Keratinocyte (primary cell): ENCODE measurements at places on chromosomes 12 and 14. TPM values are rescaled to one million over a fixed set of nuclear protein-coding genes. Genes with fewer than 3 reads are reported as not detected.
A peak's percentile ranks its signal among the peaks of the same experiment; 100 is the strongest.

GRCh38 chr12:117847371-117847770, 121.4 kb downstream of the KSR2 start:
- no peaks in the 10 kb centered on the region for H3K36me3 ChIP-seq
- peaks cover 11% of the 10 kb centered on the region for H3K27me3 ChIP-seq
- H3K27ac ChIP-seq: no peak overlapping the region
- no peaks in the 10 kb centered on the region for H3K4me1 ChIP-seq

DNA sequence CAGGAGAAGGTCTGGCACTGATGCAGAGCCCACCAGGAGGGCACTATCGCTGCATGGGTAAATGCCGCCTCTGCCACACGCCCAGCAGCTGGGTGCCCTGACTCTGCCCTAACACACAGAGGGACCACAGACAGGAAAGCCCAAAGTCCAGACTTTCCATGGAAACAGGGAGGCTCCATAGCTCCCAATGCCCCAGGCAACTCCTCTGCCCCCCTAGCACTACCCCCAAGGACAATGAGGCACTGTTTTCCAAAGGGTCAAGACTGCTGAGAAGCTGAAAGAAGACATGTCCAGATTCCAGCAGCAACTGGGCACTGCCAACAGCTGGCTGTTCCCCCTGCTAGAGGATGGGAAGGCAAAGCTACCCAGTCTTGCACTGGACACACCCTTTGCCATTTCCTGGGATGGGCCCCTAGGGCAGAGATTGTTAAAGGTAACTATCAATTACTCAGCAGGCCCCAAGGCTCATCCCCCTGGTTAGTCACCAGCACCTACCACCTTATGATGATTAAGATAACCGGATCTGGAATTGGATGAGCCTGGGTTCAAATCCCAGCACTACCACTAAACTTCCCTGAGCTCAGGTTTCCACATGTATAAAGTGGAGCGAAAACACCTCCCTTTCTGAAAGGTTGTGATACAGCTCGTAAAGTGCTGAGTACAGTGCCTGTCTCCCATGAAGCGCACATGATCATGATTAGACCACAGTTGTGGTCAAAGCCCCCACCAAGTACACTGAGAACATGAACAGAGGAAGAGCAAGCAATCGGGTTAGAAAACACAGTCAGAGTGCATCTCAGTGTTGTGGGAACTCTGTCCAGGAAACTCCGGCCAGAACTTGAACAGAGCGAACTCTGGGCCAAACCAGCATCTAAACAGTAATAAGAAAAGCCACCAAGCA, 3.3 kb downstream of the PXN start:
- DNase-seq: peak; percentile 96
- H3K27ac ChIP-seq: peak overlapping the region; percentile 92
- H3K36me3 ChIP-seq: peaks cover 16% of the 10 kb centered on the region
- H3K27me3 ChIP-seq: no peaks in the 10 kb centered on the region
- peaks cover 62% of the 10 kb centered on the region for H3K4me1 ChIP-seq

GRCh38 chr12:72716221-72716620, 444.1 kb downstream of the TRHDE start:
- no peak for DNase-seq
- H3K4me1 ChIP-seq: no peaks in the 10 kb centered on the region
- no peak overlapping the region for H3K27ac ChIP-seq

DNA sequence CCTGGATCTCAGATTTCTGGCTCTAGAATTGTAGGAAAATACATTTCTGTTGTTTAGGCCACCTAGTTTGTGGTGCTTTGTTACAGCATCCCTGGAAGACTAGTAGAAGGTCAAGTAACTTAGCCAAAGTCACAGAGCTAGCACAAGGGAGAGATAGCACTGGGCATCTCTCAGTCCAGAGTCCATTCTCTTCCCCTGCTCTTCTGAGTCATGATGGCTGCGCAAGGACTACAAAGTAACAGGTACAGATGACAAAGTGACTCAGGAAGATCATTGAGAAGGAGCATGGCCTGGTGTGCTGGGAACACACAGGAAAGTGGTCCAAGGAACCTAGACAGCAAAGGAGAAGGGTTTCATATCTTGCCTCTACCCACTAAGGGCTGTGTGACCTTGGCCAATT, 19.3 kb downstream of the SLC17A8 start:
- H3K27ac ChIP-seq: no peak overlapping the region
- no peaks in the 10 kb centered on the region for H3K4me1 ChIP-seq
- H3K36me3 ChIP-seq: no peaks in the 10 kb centered on the region
- no peak overlapping the region for H3K4me3 ChIP-seq

- no peak overlapping the region for H3K4me3 ChIP-seq
- no peak overlapping the region for H3K27ac ChIP-seq
- no peak for DNase-seq
- no peaks in the 10 kb centered on the region for H3K4me1 ChIP-seq
Observed at GRCh38 chr12:131613678-131614077, 97.2 kb upstream of the SFSWAP start.

GRCh38 chr12:110860833-110861296, 14.1 kb downstream of the CCDC63 start:
- no peaks in the 10 kb centered on the region for H3K36me3 ChIP-seq
- no peak overlapping the region for H3K27ac ChIP-seq
- no peak overlapping the region for H3K4me3 ChIP-seq
- DNase-seq: no peak
- no peaks in the 10 kb centered on the region for H3K4me1 ChIP-seq
- no peaks in the 10 kb centered on the region for H3K27me3 ChIP-seq

DNA sequence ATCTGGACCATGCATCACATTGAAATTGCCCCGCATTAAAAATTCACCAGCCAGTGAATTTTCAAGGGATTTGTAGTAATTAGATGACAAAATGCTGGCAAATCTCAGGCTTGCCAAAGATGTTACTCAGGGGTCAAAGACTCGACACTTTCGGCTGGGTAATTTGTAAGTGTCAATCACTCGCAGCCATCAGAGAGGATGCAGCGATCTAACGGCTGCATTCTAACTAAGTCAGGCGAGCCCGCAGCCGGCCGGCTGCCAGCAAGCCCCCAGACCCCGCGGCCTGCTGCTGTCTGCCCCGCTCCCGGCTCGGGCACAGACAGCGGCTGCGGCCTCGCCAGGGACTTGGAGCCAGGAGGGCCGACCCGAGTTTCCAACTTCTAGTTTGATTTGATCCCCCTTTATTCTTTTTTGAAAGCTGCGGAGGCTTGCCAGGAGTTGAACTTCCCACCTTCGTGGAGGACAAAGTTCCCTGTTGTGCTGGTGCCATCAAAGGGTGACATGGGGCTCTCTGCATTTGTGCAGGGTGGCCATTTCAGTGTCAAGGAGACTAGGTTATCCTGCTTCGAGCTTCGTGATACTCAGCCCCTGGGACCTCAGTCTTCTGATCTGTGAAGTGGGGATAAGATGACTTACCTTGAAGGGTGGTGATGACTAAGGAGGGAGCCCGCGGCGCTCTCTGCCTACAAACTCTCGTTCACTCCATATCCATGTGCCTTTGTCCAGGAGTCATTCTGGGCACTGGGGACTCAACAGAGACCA, 169.9 kb downstream of the RBM19 start:
- no peaks in the 10 kb centered on the region for H3K36me3 ChIP-seq
- H3K27me3 ChIP-seq: peaks cover 4% of the 10 kb centered on the region
- no peak for DNase-seq
- H3K4me3 ChIP-seq: no peak overlapping the region

GRCh38 chr12:51200806-51201205, 17.1 kb downstream of the POU6F1 start:
- H3K4me1 ChIP-seq: no peaks in the 10 kb centered on the region
- DNase-seq: no peak
- H3K27ac ChIP-seq: no peak overlapping the region
- H3K4me3 ChIP-seq: no peak overlapping the region

DNA sequence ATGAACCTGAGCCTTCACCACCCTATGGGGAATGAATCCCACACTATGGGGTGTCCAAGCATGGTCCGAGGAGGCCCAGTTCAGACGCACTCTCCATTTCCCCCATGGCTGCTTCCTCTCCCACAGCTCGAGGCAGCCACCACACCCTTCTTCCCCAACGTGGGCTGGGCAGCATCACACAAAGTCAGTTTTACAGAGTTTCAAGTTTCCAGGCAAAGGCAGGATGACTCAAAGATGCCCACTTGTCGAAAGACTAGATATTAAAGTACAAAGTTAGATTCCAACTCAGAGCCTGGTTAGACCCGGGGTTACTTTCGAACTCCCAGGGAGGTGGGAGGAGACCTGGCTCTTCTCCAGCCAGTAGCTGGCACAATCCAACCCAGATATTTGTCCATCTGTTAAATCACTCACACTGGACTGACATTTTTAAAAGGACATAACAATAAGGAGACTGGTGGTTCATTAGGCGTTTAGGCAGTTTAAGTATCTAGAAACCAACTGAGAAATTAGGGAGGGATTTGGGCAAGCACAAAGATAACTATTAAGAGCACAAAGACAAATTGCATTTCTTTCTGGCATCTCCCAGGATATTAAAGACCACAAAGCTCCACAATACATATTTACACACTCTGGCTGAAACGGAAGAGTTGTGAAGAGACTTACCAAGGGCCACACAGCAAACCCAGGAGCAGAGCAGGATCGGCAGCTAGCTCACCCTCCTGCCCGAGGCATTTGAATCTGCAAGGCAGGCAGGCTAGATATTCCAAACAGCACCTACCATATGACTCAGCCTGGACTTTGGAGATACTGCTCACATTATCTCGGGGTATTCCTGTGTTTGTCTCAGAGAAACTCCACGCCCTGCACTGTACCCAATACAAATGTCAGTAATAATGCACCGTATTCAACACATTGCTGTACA, 34.8 kb downstream of the TMCC3 start:
- no peaks in the 10 kb centered on the region for H3K36me3 ChIP-seq
- H3K4me3 ChIP-seq: peak overlapping the region; percentile 40
- no peaks in the 10 kb centered on the region for H3K27me3 ChIP-seq
- H3K4me1 ChIP-seq: peaks cover 63% of the 10 kb centered on the region

Gene FOXN4
- not detected in 3 replicates for polyA plus RNA-seq

Gene P2RX2
- polyA plus RNA-seq: not detected in 3 replicates

Gene EPS8
- polyA plus RNA-seq: 2.0 to 4.0 TPM (median 2.7 TPM) in 3 replicates

Gene DTX1
- polyA plus RNA-seq: not detected in 3 replicates

Gene CCDC175
- polyA plus RNA-seq: not detected in 3 replicates

Gene AKAP6
- 1.3 to 2.6 TPM (median 2.0 TPM) in 3 replicates for polyA plus RNA-seq

Gene DBX2
- not detected in 3 replicates for polyA plus RNA-seq

Gene MYF5
- not detected in 3 replicates for polyA plus RNA-seq
